NCI-H524 (cell line): ENCODE measurements at places on chromosomes 11 and 22.

- no peak for DNase-seq
These were observed 10.4 kb downstream of the NUP98 start for GRCh38 chr11:3786781-3787428.

DNA sequence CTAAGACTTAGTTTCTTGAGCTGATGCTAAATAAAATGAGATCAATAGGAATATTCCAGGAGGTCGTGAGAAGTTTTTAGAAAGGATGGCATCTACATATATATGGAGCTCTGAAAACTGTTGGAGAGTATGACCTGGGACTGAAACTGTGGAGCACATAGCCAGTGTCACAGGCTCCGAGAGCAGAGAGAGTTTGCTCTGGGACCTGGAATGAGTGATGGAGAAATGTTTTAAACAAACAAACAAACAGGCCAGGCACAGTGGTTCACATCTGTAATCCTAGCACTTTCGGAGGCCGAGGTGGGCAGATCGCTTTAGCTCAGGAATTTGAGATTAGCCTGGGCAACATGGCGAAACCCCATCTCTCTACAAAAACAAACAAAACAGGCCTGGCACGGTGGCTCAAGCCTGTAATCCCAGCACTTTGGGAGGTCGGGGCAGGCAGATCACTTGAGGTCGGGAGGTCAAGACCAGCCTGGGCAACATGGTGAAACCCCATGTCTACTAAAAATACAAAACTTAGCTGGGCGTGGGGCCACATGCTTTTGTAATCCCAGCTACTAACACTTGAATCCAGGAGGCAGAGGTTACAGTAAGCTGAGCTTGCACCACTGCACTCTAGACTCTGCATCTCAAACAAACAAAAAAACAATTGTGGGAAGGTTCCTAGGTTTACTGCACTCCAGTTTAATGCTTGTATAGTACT, 67.1 kb downstream of the SLC35F2 start:
- no peak for DNase-seq

- peak; percentile 2 for DNase-seq
These were observed 28.9 kb upstream of the TMEM86A start for GRCh38 chr11:18669711-18670110.

GRCh38 chr11:70226183-70226582, 23.1 kb downstream of the FADD start:
- DNase-seq: no peak

DNA sequence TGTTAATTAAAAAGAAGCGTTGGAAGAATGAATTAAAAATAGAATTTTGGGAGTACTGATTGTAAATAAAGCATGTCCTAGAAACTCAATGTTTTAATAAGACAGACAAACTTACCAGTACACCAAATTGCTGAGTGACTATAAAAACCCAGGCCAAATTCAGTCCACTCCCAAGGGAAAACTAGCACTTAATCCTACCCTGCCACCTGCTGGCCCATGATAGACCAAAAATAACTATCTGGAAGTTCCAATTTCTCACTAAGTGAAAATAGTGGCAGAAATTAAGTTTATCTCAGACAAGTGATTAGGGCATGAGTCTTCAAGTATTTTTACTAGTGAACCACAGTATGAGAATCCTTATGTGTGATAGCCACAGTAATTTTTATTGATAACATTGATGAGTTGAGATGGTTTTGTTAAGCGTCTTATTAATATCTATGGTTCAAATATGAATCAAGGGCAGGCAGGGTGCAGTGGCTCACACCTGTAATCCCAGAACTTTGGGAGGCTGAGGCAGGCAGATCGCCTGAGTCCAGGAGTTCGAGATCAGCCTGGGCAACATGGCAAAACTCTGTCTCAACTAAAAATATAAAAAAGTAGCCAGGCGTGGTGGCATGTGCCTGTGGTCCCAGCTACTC, 9.8 kb upstream of the DDX10 start:
- DNase-seq: peak; percentile 65

DNA sequence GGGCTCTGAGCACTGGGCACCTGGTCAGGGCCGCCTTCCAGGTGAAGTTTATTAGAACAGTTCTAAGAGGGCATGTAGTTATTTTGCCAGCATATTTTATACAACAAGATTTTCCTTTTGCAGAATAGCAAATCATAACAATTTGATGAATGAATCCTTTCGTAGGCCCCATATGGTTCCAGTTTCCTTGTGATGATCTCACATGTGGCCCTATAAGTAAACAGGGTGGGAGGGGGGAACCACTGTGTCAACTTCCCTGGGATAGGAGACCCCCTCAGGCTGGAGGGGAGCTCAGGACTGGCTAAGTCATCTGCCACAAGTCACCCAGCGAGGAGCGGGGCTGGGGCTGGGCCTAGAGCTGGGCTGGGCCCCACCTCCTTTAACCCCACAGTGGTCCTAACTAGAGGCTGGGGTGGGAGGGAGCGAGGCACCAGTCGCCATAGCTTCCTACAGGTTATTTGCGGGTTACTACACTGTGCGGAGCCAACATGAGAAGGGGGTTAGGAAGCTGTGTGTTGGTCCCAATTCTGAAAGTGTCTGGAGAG, 4.2 kb downstream of the FBLN1 start:
- no peak for DNase-seq

DNA sequence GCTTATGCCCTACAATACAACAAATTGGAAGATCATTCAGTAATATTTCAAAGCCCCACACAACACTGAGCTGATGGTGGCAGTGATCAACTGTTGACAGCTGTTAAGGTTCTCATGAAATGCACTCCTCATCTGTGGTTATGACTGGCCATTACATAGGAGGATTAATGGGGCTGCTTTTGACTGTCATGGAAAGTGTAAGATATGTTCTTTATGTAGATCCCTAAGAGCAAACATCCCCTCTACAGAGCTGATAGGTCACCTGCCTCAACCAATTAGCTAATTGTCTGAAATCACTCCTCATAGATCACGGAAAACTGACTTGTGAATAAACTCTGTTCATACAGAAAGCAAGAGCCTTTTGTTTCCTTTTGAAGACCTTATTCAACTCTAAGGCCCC, 78.1 kb downstream of the GAB2 start:
- DNase-seq: no peak

DNA sequence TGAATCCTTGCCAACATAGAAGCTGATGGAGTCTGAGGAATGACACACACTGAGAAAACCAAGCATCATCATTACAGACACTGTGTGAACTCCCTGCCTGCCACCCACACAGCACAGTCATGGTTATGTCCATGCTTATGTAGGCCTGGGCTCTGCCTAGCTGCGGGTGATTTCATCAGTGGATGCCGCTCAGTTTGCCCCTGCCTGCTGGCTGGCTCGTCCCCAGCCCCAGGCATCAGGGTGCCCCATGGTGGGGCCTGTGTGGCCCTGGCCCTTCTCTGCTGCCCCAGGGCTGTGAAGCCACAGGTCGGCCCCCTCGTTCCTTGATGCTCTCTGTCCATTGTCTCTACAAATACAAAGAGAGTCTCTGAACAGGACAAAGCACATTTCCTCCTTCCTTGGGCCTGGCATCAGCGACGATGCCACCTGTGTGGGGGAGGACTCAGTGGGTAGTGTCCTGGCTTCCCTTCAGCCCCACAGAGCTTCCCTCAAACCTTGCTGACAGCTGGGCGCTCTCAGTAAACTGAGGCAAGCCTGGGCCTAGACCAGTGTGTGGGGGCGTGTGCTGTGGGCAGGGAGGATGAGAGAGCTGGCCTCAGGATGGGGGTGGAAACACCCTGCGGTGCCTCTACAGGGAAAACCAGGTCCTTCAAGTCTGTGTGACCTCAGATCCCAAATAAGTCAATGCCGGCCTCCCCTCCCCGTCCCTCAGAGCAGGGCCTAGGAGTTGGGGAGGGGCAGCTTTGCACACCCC, 20.0 kb upstream of the TUB start:
- DNase-seq: no peak

GRCh38 chr11:122189229-122189628, 73.2 kb upstream of the BLID start:
- no peak for DNase-seq

- DNase-seq: no peak
These were observed 1.7 kb downstream of the CHST1 start for GRCh38 chr11:45663486-45664375.

- no peak for DNase-seq
These were observed 257.2 kb downstream of the ST3GAL4 start for GRCh38 chr11:126612671-126613070.

DNA sequence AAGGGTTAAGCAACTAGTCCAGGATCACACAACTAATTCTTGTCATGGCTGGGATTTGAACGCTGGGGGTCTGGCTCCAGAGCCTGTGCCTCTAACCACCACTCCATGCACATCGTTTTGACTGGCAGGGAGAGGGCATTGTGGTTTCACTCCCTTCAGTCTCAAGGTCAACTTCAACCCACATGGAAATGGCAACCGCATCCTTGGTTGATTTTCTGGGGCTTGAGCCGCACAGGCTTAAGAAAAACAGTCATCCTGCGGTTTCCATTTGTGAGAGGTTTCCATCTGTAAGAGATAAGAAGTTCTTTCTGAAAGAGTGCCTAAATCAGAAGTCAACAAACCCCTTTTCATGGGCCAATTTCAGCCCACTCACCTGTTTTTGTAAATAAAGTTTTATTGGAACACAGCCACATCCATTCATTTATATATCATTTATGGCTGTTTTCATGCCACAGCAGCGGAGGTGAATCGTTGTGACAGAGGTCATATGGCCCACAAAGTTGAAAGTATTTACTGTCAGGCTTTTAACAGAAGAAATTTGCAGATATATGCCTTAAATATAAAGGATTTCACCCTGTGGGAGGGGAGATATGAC, 65.7 kb downstream of the SGSM1 start:
- DNase-seq: no peak

DNA sequence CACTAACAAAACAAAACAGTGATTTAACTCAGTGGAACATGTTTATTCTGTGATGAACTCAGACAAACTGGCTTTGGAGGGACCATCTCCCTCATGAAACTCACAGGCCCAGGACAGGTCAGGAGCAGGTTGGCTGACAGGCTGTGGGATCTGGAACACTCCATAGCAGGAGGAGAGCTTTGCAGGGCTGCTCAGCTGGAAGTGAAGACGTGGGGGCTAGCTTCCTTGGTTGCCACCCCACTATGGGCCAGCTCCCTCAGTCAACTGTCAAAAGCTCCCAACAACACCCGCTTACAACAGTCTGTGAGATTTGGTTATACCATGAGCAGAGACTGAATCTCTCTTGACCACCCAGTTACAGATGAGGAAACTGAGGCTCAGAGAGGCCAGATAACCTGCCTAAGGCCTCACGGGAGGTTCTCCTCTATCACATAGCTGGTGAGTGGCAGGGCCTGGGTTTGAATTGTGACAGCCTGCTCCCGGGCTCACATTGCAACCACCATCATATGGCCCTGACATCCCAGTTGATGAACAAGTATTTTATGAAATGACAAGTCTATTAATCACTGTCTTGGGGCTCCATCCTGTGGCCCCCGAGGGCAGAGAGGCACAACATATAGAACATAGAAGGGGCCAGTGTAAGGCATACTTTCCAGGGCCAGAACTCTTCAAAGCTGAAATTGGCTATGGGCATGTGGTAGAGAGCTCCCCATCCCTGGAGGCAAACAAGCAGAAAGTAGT, 473.4 kb downstream of the MN1 start:
- no peak for DNase-seq

DNA sequence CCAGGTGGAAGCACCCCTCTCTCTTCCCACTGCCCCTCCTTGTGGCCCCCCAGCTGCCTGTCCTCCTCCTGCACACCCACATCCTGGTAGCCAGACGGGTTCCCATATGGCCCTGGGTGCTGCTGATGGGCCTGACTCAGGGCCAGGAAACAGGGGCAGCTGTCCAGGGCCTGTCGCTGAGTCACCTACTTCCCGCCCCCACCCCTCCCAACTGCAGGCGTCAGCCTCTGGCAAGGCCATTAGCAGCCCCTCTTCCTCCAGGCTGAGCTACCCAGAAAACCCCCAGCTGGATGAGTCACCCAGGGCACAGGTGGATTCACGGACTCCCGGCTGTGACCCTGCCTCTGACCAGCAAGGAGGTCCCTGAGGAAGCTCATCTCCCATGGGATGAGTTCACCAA, 6.9 kb upstream of the GAL start:
- DNase-seq: peak; percentile 50

- DNase-seq: peak; percentile 76
These were observed 7.5 kb downstream of the GP1BB start for GRCh38 chr22:19730655-19731360.

GRCh38 chr11:31487848-31488247, 21.6 kb downstream of the IMMP1L start:
- DNase-seq: peak; percentile 55

GRCh38 chr22:45201678-45202332, 38.1 kb downstream of the NUP50 start:
- no peak for DNase-seq

- DNase-seq: no peak
These were observed 107.6 kb downstream of the LDLRAD3 start for GRCh38 chr11:36051235-36052144.

DNA sequence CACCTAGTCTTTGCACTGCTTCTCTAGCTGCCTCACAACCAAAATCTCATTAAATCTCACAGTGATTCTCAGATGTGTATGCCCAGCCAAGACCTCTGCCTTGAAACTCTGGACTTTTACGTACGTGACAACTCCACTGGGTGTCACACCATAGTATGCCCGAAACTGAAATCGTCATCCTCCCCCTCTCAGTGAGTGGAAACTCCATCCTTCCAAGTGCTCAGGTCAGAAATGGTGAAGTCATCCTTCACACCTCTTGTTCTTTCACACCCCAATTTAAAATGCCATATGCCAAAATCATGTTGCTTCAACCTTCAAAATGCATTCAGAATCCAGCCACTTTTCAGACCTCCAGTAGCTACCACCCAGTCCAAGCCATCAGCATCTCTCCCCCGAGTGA, 42.5 kb downstream of the SFI1 start:
- DNase-seq: no peak

- DNase-seq: no peak
These were observed 1.2 kb downstream of the GRK2 start for GRCh38 chr11:67267188-67268080.

DNA sequence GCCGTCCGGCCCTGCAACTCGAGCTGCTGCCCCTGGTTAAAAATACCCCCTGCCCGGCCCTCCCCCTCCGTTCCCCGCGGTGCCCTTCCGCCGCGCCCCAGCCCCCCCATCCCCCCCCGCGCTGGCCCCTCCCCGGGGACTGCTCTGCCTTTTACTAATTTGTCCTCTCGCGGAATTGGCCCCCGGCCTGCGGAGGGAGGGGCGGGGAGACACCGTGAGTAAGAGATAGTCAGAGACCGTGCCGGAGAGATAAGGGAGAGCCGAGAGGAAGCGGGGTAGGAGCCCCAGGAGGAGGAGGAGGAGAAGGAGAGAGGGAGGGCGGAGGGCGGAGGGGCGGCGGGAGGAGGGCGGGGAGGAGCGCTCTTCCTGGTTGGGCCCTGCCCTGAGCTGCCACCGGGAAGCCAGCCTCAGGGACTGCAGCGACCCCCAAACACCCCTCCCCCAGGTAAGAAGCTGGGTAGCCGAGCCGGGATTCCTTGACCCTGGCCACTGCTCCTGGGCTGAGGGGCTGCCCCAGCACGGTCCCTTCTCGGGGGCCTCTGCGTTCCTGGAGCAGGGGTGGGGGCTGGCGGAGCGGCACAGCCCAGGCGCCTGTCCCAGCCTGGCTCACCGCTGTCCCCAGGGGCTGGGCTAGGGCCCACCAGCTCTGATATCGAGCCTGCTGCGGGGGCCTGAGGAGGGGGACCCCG, at the start of gene CAPN1:
TSS of gene CAPN1 (plus strand) at position 360 of the 689 bp plus-strand sequence. CDS start 774 bp downstream, outside the sequence.
- DNase-seq: peak; percentile 39
